ENCODE measurements at places on chromosomes 6 and 20. TPM values are rescaled to one million over a fixed set of nuclear protein-coding genes. Genes with fewer than 3 reads are reported as not detected.

- H3K4me3 ChIP-seq: no peak overlapping the region
- peaks cover 5% of the 10 kb centered on the region for H3K4me1 ChIP-seq
- H3K27me3 ChIP-seq: peaks cover 5% of the 10 kb centered on the region
Measured at GRCh38 chr20:58639182-58640146, 11.6 kb upstream of the STX16 start.

ULBP3 gene
- polyA plus RNA-seq: 0.72 TPM

GRCh38 chr20:58188527-58188926 is 39.9 kb downstream of the ANKRD60 start:
- no peaks in the 10 kb centered on the region for H3K27me3 ChIP-seq
- H3K27ac ChIP-seq: no peak overlapping the region
- H3K4me3 ChIP-seq: no peak overlapping the region
- DNase-seq: no peak

DNA sequence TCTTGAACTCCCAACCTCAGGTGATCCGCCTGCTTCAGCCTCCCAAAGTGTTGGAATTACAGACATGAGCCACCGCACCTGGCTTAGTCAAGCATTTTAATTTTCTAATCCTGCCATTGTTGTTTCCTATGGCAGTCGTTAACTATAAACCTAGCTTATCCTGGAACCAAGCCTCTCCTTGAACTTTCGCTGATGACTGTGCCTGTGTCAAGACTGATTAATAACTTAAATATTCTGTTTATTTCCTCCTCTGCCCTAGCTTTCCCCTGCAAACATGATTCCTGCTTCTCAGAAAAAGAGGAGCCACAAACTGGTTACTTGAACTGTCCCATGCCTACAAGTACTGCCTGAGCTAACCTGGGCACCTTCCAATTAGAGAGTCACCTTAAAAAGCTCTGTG is 1.5 kb downstream of the VNN1 start:
- no peaks in the 10 kb centered on the region for H3K36me3 ChIP-seq
- H3K4me1 ChIP-seq: no peaks in the 10 kb centered on the region
- no peak for DNase-seq
- H3K27ac ChIP-seq: no peak overlapping the region

UBE2V1 gene
- 130 TPM for polyA plus RNA-seq

DNA sequence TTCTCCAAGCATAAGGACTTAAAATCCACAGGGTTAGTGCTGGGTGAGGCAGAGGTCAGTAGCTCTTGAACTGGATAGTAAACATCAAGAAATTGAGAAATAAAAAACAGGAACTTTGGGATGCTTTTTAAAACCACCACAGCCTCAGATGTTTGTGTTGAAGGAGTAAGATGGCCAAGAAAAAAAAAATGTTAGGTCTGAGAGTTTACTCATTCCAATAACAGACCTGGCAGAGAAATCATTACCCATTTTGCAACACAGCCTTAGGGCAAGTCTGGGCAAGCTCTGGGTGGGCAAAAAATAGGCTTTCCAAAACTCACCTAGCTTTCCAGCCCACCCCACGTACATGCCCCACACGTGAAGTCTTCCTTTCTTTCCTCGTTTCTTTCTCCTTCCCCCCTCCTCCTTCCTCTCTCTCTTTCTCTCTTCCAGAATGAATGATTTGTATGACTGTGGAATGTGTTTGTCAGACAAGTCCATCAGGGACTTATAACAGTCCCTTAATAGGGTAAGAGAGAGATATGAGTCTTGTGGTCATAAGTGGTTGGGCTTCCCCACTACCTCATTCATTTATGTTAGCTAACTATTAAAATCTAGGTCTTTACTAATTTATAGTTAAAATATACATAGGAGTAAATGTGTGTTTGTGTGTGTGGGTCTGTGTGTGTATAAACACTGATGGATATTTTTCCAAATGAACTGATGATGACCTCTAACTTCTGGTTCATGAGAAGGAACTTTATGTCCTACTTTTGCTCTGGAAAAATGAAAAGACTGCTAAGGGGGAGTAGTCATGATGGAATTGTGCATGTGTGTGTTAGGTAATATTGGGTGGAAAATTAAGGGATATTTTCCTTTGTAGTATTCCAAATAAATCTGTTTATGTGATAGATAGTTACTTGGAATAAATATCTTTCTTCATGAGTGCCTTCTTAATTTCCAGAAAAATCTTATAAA is 18.0 kb upstream of the DSE start:
- H3K4me3 ChIP-seq: no peak overlapping the region
- no peak overlapping the region for H3K27ac ChIP-seq
- H3K27me3 ChIP-seq: no peaks in the 10 kb centered on the region
- no peaks in the 10 kb centered on the region for H3K4me1 ChIP-seq
- no peaks in the 10 kb centered on the region for H3K36me3 ChIP-seq
- DNase-seq: no peak

DNA sequence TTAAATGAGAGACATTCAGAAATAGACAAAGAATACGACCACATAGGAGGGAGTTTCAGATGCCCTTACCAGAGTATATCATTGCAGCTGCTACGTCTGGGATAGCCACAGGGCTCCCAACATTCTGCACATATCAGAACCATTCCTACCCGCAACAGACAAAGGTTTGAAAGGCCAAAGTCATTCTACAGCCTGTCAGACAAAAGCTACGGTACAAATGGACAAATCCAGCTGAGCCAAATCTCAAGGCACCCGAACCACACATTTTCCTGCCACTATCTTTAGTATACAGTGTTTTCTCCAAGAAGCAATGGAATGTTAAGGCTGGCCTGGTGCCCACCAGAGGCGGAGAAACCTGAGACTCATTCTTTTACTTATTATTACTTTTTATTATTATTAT is 30.5 kb upstream of the LYRM2 start:
- no peak for DNase-seq
- peaks cover 82% of the 10 kb centered on the region for H3K36me3 ChIP-seq
- H3K4me1 ChIP-seq: no peaks in the 10 kb centered on the region
- H3K27me3 ChIP-seq: no peaks in the 10 kb centered on the region

DNA sequence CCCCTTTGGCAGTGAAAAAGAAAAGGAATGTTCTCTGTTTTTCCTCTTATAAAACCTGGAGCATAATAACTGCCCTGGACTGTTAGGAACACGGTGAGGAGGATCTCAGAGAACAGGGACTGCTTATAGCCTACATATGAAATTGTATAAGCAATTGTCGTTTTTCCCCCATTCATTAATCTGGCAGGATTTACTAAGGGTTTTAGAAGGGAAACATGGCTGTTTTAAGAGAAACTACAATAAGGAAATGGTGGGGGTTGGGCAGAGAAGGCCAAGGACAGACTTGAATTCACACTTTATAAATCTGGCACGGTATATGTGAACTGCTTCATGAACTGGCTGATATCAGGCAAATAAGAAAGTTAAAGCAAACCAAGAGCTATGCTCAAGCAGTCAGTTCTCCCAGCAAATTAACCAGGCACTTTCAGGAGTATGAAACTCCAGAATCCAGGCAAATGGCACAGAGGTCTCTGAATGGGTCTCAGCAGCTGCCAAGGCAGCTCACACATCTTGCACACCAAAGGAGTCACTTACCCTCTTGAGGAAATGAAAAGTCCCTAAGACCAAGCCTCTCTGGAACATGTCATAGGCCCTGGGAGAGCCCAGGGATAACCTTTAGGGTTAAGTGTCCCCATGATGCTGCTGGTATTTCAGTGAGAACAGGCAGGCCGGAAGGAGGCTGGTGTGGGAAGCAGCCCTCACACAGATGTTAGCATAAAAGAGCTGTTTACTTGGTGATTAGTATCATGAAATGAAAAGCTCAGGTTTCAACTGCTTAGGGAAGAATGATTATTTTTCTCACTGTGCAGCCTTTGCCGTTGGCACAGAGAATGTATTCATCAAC is 260.5 kb upstream of the MARCKS start:
- H3K36me3 ChIP-seq: no peaks in the 10 kb centered on the region
- no peaks in the 10 kb centered on the region for H3K27me3 ChIP-seq
- DNase-seq: no peak
- no peak overlapping the region for H3K4me3 ChIP-seq

DNA sequence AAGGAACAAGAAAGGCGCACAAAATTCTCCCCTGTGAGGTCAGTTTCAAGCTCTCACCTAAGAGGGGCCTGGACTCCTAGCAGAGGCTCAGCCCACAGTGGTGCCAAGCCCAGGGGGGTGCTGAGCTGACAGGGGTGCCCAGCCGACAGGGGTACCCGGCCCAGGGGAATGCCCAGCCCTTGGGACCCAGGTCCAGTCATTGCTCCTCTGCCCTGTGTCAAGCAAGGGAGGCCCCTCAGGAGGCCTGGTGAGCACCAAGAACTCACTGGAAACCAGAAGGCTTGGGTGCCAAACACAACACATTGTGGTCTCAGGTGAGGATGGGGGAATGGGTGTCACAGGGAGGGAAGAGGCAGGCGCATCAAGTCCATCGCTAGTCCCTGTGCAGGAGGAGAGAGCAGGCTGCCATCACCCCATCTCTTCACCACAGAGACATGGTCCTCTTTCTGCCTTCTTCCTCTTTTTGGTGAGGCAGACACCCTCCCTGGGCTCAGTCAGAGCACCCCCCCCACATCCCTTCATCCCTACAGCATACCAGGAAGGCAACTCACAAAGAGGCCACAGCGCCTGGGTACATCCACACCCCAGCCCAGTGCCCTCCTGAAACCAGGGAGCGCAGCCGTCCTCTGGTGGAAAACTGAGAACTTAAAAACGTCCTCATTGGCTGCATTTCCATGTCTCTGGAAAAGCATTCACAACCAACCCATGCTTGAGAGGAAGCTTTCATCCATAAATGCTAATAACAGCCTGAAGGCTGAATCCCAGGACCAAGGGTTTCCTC is 111.3 kb downstream of the BANF2 start:
- H3K4me3 ChIP-seq: no peak overlapping the region
- no peak overlapping the region for H3K27ac ChIP-seq
- no peaks in the 10 kb centered on the region for H3K27me3 ChIP-seq
- DNase-seq: no peak
- H3K36me3 ChIP-seq: no peaks in the 10 kb centered on the region

BCAS1 gene
- polyA plus RNA-seq: 12.9 TPM

All from CD4-positive, CD25-positive, alpha-beta regulatory T cell (primary cell).